Stimulated activated CD4-positive, alpha-beta T cell treated with anti-CD3 and anti-CD28 coated beads, Interleukin-2, amount 100 ng/mL, for 48 hours (primary cell): ENCODE measurements at places on chromosomes 11 and 22.

DNA sequence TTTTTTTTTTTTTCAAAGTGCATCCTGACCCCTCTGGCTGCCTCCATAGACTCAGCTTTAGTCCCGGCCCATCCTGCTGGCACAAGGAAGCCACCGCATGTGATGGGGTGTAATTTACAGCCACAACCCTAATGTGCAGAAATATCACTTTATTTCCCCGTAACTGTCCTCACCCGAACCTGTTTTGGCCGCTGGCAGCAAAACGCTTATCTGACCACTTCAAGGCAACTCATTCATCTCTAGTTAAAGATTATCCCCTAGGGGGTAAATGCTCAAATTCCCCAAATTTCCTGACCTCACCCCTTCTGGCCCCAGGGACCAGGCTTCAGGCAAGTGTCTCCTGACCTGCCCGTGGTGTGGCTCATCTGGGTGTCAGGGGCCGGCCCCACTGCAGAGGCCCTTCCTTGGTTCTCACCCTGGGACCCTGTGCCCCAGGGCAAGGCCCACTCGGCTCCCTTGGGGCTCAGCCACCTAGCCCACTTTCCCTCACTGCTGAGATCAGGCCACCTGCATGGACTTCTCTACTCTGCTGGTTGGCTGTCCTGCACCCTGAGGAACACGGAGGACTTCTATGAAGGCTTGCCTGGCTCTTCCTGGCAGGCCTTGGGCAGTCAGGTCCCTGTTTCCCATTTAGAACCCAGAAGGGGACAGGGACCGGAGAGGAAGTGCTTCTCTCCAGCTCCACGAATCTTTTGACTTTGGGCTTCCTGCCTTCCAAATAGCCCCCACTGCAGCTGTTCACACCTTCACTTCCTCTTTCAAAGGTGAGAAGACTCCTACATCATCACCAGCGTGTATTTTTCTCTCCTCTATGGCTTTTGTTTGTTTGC, 53.3 kb downstream of the WNT11 start:
- no peak for DNase-seq

GRCh38 chr11:15864026-15864805, 492.1 kb downstream of the SOX6 start:
- DNase-seq, result no peak

GRCh38 chr11:62538470-62539237, 8.0 kb downstream of the AHNAK start:
- DNase-seq, result no peak

GRCh38 chr22:40618400-40618799, 18.1 kb downstream of the MRTFA start:
- no peak for DNase-seq

GRCh38 chr11:67500831-67501715, 4.1 kb downstream of the PITPNM1 start:
- no peak for DNase-seq

GRCh38 chr11:36775130-36775529, 177.1 kb upstream of the RAG2 start:
- DNase-seq, result no peak

DNA sequence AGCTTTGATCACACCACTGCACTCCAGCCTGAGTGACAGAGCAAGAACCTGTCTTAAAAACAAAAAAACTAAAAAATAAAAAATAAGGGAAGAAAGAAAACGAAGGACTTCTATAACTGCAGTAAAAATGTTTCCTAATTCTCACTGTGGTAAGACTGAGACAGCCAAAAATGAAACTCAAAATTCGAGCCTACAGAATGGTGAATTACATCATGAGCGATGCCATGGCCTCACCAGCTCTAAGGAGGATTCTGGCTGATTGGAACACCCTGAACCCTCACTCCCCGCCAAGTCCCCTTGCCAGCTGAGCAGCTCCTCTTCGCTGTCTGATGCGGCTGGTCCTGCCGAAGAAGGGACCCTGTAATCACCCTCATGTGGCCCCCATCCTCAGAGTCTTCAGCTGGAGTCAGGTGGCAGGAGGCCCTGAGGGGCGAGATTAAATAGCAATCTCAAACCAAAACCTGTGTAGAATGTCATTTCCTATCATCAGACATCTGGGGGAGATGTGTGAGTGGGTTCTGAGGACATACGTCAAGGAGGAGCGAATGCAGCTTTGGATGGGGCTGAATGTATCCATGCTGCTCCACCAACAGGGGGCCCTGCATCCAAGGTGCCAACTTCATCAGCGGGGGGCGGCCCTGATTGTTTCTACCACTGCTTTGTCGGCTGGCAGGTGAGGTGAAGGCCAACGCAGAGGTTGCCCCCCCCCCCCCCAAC, 29.2 kb downstream of the PDGFB start:
- DNase-seq, result no peak

DNA sequence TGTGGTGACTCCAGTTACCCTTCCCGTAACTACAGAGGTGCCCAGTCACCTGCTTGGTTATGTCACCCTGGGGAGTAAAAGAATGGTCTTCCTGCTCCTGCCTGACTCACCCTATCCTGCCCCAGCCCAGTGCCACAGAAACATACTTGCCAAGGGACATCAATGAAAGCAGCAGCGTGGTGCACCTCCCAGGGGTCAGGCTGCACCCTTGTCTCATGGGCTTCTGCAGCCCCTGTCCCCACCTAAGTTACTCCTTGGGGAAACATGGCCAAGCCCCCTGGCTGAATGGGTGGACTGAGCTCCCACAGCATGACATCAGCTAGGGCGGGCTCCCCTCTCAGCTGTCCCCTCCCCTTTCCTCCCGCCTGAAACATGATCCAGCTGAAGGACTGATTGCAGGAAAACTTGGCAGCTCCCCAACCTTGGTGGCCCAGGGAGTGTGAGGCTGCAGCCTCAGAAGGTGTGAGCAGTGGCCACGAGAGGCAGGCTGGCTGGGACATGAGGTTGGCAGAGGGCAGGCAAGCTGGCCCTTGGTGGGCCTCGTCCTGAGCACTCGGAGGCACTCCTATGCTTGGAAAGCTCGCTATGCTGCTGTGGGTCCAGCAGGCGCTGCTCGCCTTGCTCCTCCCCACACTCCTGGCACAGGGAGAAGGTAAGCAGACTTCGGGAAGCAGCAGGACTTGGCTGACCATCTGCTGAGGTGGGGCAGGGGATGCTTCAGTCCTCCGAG, at the start of gene HTR3A:
Gene HTR3A (plus strand): TSS at position 368 of the 730 bp plus-strand sequence. CDS start 218 bp downstream, at position 586.
- no peak for DNase-seq

DNA sequence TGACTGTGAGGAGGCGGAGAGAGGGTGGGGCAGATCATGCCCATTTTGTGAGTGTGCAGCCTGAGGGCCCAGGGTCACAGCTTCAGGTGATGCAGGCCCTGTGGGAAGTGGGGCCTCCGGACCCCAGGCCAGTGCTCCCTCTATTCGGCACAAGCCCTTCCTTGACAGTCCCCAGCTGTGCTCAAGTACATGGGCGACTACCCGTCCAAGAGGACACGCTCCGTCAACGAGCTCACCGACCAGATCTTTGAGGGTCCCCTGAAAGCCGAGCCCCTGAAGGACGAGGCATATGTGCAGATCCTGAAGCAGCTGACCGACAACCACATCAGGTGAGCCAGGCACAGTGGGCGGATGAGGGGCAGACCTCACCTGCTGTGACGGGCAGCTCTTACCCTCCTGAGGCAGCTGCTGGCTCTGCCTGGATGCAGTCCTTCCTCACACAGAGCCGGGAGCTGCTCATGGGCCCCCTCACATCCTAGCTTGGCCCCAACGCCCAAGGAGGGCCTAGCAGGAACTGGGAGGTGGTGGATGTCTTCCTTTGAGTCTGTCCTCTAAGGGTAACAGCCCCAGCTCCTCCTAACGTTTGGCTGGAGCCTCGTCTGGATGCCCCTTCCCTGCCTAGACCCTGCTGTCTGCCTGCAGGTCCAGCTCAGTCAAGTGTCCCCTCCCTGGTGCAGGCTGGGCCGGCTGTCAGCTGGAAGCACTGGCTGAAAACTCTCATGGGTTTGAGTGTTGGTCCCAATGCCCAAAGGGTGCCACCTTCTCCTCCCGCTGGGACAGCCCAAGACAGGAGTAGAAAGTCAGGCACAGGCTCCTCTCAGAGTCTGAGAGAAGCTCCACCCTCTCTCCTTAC, 76.1 kb downstream of the MYO7A start:
- DNase-seq, result no peak

DNA sequence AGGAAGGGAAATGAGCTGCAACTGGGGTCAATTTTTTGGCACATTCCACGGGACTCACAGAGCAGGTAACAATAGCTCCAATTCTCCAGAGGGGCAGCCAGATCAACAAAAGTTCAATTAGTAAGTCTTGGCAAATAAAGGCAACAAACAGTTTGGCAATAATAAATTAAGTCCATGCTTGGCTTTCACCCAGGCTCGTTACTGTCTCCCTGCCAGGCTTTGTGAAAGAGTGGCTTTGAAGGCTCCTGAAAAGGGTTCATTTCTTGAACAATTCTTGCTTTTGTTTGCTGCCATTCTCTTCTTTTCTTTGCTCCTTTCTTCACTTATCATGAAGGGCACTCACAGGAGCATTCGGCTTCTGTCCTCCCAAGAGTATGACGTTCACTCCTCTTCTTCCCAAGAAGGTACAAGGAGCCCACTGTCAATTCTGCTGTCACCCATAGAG, 123.3 kb downstream of the APIP start:
- DNase-seq, result no peak

DNA sequence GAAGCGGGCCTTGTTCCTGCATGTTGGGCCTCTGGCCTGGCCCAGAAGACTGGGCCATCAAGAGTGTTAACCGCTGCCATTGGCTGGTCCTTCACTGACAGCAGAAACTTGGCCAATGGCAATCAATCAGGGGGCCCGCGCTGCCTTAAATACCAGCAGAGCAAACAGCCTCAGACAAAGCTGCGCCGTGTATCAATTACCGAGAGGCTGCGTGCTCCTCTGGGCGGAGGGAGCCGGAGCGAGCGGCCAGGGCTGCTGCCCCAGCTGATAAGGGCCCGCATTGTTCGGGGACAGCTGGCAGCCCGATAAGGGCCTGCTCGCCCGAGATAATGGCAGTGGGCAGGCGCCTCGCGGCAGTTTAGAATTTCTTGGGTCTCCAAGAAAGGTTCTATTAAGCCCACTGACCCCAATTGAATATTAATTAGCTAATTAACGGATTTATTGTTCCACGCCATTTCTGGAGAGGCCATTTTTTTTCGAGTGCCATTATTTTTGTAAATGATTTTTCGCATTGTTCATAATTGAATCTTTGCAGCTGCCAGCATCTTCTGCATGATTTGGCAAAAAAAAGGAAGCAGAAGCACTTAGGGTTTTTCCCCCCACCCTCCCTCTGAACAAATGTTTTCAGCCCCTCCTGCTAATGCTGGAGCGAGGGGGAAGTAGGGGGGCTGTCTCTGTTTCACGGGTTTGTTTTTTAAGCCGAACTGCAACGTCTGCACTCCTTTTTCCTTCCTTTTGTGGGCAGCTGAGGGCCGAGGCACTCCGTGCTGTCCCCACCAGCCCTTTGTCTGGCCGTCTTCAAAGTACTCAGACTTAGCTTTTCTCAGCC, 37.6 kb upstream of the RIC3 start:
- no peak for DNase-seq

DNA sequence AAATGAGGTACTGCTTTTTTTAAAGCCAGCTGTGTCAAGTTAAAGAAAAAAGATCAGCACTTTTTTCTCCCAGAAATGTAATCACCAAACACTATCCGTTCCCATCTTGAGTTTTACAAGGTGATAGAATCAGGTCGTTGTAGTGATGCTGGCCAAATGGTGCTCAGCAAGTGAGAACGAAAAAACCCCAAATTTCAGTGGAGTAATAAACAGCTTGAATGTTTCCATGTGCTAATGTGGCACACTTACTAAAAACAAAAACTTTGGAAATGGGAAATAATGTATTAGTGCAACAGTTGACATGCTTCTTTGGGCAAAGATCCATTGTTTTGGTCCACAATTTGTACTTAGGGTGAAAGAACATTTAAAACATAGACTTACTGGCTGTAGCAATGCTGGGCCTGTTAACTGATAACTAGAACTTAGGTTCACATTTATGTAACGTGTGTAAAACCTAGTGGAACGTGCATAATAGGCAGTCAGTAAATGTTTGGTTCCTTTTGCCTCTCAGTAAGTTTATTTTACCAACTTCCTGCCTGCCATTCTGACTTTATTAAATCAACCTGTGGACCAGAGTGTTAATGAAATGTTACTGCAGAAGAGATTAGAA, 15.4 kb upstream of the GDPD4 start:
- DNase-seq, result no peak

- DNase-seq, result no peak
These were observed 3.1 kb downstream of the PANX1 start for GRCh38 chr11:94131718-94132115.
